ENCODE measurements at places on chromosomes 4 and X. TPM values are rescaled to one million over a fixed set of nuclear protein-coding genes. Genes with fewer than 3 reads are reported as not detected.

Gene TRAPPC11
- total RNA-seq: 31.3 TPM

Gene JCHAIN
- 48.5 TPM for total RNA-seq

- H3K27me3 ChIP-seq: no peaks in the 10 kb centered on the region
- H3K4me3 ChIP-seq: no peak overlapping the region
- no peak overlapping the region for H3K27ac ChIP-seq
- no peak for DNase-seq
- no peaks in the 10 kb centered on the region for H3K4me1 ChIP-seq
These were observed 20.3 kb upstream of the PAPSS1 start for GRCh38 chr4:107740381-107740780.

GRCh38 chrX:98490670-98491069, 1607.0 kb downstream of the RPA4 start:
- H3K36me3 ChIP-seq: no peaks in the 10 kb centered on the region
- no peaks in the 10 kb centered on the region for H3K27me3 ChIP-seq
- H3K27ac ChIP-seq: no peak overlapping the region
- no peak for DNase-seq
- no peak overlapping the region for H3K4me3 ChIP-seq
- no peaks in the 10 kb centered on the region for H3K4me1 ChIP-seq

GRCh38 chr4:129378364-129378763, 282.4 kb downstream of the C4orf33 start:
- H3K36me3 ChIP-seq: no peaks in the 10 kb centered on the region
- no peak for DNase-seq
- H3K27ac ChIP-seq: no peak overlapping the region
- H3K27me3 ChIP-seq: no peaks in the 10 kb centered on the region
- no peaks in the 10 kb centered on the region for H3K4me1 ChIP-seq

GRCh38 chr4:138401334-138401733, 159.2 kb upstream of the SLC7A11 start:
- H3K27me3 ChIP-seq: no peaks in the 10 kb centered on the region
- H3K27ac ChIP-seq: no peak overlapping the region
- DNase-seq: no peak
- no peaks in the 10 kb centered on the region for H3K36me3 ChIP-seq
- no peaks in the 10 kb centered on the region for H3K4me1 ChIP-seq

Gene SCML2
- total RNA-seq: 4.1 TPM

GRCh38 chr4:65651031-65651430, 19.3 kb downstream of the EPHA5 start:
- no peak overlapping the region for H3K4me3 ChIP-seq
- DNase-seq: no peak
- no peaks in the 10 kb centered on the region for H3K36me3 ChIP-seq

GRCh38 chrX:140508958-140509357, 4.1 kb upstream of the SOX3 start:
- no peak overlapping the region for H3K4me3 ChIP-seq
- DNase-seq: no peak
- peaks cover 42% of the 10 kb centered on the region for H3K27me3 ChIP-seq
- no peaks in the 10 kb centered on the region for H3K36me3 ChIP-seq
- H3K4me1 ChIP-seq: no peaks in the 10 kb centered on the region

- no peak overlapping the region for H3K27ac ChIP-seq
- no peak overlapping the region for H3K4me3 ChIP-seq
- H3K36me3 ChIP-seq: no peaks in the 10 kb centered on the region
- no peaks in the 10 kb centered on the region for H3K27me3 ChIP-seq
These were observed 83.1 kb upstream of the TEX13D start for GRCh38 chrX:124249345-124249744.

- H3K36me3 ChIP-seq: peaks cover 9% of the 10 kb centered on the region
- H3K4me3 ChIP-seq: no peak overlapping the region
- no peak overlapping the region for H3K27ac ChIP-seq
- H3K4me1 ChIP-seq: peaks cover 16% of the 10 kb centered on the region
- DNase-seq: no peak
These were observed 46.9 kb downstream of the SEPTIN11 start for GRCh38 chr4:76996445-76996844.

Gene VCX3A
- total RNA-seq: not detected
